Stimulated activated naive B cell treated with anti-CD40 and anti-IgM and Interleukin-4, amounts not matched to agents 10 μg/mL and 1 μg/mL and 100 μg/mL, for 72 hours (primary cell): ENCODE measurements at places on chromosomes 6 and 20.

GRCh38 chr6:14770040-14770439 is 475.8 kb upstream of the JARID2 start:
- no peak for DNase-seq

DNA sequence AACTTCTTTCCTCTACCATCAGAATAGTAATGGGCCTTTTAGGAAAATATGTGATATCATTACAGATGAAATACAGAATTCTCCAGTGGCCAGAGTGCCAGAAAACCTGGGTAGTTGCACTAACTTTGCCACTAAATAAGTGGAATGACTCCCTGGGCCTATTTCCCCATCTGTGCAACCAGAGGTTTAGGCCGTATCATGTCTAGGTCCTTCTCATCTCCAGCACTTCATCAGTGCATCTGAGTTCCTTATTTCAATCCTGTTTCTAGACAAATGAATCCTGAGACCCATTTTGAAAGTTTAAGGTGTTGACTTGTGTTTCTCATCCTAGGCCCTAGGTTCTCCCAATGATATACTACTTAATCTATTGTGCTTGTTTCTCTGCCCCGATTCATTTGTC is 236.2 kb downstream of the CD83 start:
- DNase-seq = no peak

GRCh38 chr20:59723607-59724456 is 119.5 kb downstream of the PHACTR3 start:
- no peak for DNase-seq

DNA sequence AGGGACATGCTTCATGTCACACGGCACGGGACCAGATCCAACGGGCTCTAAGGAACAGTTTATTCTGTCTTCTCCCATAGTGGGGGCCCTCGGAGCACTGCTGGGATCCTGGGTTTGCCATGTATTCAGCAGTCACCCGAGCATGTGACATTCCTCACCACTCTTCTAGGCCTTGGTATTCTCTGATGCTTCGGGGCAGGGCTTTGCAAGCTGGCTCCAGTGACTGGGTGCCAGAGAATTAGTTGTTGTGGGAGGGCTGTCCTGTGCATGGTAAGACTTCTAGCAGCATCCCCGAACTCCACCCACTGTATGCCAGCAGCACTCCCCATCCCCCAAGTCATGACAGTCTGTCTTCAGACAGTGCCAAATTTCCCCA is 5.4 kb downstream of the CCN5 start:
- DNase-seq = no peak

GRCh38 chr20:63591786-63592355 is 17.8 kb upstream of the HELZ2 start:
- no peak for DNase-seq

- DNase-seq = no peak
Measured at GRCh38 chr6:14506656-14507246, 389.2 kb downstream of the CD83 start.
